BE2C (cell line): ENCODE measurements at places on chromosomes 6 and 20.

- DNase-seq, result no peak
These were observed 1.4 kb downstream of the SRC start for GRCh38 chr20:37347347-37347823.

- DNase-seq, result no peak
These were observed 11.8 kb downstream of the CPNE5 start for GRCh38 chr6:36827261-36828079.

- no peak for DNase-seq
These were observed 20.7 kb upstream of the TBC1D22B start for GRCh38 chr6:37236921-37237320.

DNA sequence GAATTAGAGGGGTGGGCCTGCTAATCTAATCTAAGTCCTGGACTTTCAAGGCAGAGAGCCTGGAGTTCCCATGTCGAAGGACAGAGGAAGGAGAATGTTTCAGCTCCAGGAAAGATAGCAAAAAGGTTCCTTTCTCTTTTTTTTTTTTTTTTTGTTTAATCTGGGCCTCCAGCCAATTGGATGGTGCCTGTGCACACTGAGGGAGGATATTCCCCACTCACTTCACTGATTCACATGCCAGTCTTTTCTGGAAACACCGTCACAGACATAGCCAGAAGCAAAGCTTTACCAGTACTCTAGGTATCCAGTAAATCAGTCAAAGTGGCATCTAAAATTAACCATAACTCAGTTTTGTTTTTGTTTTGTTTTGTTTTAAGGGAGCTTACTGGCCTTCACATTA is 721.1 kb downstream of the TENT5A start:
- DNase-seq, result no peak

DNA sequence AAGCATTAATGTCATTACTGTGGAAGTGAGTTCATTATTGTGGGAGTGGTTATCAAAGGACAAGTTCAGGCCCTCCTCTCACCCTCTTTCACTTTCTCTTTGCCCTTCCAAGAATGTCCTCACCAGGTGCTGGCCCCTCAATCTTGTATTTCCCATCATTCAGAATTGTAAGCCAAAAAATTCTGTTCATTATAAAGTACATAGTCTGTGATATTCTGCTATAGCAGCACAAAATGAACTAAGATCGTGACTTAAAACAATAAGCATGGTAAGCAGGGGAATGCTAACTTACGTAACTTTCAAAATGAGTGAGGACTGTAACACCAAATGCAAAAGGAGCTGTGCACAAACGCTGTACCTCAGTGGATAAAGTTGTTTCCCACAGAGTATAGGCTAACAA is 515.7 kb upstream of the BTBD3 start:
- DNase-seq, result no peak

- DNase-seq, result no peak
These were observed 146.7 kb downstream of the TASP1 start for GRCh38 chr20:13492001-13492481.

GRCh38 chr20:58054780-58055373 is 173.6 kb downstream of the ANKRD60 start:
- no peak for DNase-seq

- no peak for DNase-seq
These were observed 539.7 kb downstream of the QKI start for GRCh38 chr6:163954088-163954775.

DNA sequence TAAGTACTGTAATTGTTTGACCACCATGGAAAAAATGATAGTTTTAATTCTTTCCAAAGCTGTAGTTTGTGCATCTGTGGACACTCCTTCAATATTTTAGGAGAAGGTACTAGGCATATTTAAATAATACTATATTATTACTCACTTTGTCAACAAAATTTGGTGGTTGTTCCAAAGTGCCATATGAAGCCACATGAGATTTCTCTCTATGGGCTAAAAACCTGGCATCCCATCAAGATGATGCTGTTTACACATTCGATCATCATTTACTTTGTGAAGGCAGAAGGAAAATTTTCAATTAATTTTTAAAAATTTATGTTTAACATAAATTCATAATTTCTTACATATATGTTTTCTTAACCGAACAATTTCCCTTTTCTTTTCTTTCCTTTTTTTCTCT is 502.6 kb upstream of the JAG1 start:
- no peak for DNase-seq

- no peak for DNase-seq
These were observed 176.4 kb downstream of the TBC1D32 start for GRCh38 chr6:121157906-121158305.

- no peak for DNase-seq
These were observed 9.2 kb downstream of the SPTLC3 start for GRCh38 chr20:13017883-13018535.

DNA sequence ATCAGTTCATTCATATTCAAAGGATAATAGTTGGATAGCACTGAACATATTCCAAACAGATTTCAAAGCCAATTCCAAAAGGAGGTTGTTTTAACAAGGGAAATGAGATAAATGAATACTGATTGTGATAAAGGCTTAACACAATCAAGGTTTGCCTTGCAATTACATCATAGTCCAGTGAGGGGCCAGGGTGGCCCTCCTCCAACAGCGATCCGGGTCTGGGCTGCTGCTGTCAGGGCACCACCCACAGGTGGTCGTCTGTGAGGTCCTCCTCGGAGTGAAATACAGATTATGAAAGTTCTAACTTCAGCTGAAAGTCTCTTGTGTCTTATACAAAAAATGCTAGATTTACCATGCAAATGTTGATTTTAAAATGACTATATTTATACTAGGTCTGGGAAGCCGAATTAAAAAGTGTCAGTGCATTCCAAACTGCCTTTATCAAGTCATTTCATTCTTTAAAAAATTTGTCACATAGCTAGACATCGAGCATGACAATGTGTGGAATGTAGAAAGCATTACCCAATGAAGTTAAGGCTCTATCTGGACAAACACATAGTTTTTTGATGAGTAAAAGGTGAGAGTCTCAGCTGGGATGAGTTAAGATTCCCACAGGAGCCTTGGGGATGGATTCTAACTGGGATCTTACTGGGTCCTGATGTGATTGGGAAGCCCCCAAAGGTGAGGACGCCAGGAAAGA is 65.9 kb upstream of the SLC22A23 start:
- DNase-seq, result no peak

DNA sequence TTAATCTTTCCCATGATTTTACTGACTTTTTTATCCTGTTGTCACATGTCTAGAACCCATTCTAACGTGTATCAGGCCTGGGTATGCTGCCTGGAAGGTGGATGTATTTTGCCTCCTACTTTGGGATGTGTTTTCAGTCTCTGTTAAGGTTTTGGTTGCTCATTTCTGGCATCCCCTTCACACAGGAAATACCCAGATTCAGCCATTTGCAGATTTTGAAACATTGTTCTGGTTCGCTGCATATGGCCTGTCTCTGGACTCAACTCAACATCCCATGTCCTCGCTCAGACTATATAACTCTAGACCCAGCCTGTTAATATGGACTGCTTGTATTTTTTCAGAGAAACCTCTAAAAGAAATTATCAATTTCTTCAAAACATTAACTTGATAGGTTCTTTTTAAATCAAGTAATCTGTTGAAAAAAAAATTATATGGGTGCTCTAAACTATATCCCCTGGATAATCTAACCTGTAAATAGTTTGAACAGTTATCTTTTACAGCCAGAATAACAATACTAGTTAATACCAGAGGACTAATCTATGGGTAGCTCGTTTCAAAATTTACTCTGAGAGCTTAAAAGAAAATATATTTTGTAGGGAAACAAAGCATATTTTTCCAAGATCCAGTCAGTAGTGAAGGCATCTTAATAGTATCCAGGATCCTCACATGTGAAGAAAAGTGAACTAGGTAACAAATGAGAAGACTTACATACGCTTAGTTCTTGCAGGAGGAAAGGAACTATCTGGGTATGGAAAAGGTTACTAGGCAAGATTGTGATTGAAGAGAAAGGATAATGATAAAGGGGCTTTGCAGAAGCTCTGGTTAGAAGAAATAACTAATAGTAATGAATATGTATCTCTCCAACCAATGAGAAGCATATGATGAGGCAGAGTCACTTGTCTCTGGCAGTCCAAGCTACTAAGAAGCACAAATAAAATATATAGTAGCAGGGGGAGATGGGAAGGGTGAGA is 23.4 kb upstream of the HLA-DQB1 start:
- DNase-seq, result no peak

- DNase-seq, result no peak
These were observed 2.4 kb downstream of the HEBP2 start for GRCh38 chr6:138406443-138406842.

DNA sequence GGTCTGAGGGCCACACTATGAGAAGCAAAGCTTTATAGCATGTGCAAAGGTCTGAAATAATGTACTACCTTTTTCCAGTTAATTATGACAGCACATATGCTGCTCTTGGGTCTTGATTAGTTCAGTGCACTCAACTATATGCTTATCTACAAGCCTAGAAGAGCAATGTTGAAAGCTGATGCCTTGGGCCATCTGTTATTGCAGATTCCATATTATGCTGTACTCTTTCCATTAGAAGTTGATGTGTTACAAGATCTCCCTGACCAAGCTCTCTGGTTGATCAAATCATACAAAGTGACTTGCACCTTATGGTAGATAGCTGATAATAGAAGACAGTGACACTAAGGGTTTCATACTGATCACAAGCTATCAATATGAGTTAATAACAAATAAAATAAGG is 327.3 kb downstream of the FRK start:
- DNase-seq, result peak; percentile 57

- no peak for DNase-seq
These were observed 11.6 kb upstream of the MOXD1 start for GRCh38 chr6:132412656-132413498.

- no peak for DNase-seq
These were observed 98.6 kb upstream of the CLDN20 start for GRCh38 chr6:155165029-155165710.

DNA sequence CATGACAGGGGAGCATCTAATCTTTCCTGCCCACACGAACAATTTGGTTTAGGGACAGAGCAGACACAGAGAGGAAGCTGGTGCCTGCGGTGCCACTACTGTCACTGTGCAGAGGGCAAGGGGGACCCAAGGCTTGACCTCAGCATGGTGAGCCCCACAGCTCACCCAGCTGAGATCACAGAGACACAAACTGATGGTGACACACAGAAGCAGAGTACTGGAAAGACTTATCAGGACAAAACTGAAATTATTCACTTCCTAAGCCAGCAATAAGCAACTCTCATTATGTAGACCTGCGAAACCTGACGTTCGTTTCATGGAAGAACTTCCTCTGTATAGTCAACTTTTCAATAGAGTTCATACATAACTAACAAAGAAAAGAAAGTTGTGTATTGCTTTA is 86.1 kb downstream of the HUS1B start:
- DNase-seq, result no peak

DNA sequence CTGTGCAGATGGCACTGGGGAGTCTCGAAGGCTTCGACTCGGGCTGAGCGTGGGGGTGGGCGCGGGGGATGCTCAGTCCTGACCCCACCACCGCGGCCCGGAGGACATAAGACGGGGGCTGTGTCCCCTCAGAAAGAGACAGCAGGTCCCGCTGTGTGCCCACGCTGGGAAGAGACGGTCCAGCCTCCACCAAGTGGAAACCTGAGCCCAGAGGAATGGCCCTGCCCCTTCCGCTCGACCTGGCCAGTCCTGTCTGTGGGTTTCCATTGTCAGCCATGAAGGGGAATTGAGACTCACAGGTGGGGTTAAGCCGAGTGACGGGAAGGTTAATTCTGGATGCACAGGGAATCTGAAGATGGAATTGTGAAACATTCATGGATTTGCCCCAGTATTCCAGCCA is 442.7 kb downstream of the PREX1 start:
- no peak for DNase-seq

- no peak for DNase-seq
These were observed 107.1 kb downstream of the QRSL1 start for GRCh38 chr6:106736502-106736901.

- DNase-seq, result no peak
These were observed 1.9 kb upstream of the ZNF831 start for GRCh38 chr20:59161721-59162120.

DNA sequence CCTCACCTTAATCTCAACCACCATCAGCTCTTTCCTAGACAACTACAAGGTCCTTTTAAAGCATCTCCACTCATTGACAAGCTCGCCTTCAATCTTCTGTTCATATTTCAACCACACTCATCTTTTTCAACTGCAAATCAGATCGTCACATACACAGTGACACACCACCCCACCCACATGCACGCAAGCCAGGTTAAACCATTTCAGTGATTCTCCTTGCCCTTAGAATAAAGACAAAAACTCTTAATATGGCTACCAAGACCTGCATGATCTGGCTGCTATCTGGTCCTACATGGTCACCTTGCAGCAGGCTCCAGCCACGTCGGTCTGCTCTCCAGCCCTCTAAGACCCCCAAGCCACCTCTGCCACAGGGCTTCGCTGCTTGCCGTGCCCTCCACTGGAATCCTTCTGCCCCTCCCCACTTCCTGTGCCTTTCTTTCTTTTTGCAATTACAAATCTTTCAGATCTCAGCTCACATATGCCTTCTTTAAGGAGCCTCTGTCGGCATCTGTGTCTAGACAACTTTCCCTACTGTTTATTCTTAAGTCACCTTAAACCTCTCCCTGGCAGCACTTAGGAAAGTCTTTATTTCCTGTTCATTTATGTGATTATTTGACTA is 507.3 kb upstream of the ARID1B start:
- DNase-seq, result no peak

DNA sequence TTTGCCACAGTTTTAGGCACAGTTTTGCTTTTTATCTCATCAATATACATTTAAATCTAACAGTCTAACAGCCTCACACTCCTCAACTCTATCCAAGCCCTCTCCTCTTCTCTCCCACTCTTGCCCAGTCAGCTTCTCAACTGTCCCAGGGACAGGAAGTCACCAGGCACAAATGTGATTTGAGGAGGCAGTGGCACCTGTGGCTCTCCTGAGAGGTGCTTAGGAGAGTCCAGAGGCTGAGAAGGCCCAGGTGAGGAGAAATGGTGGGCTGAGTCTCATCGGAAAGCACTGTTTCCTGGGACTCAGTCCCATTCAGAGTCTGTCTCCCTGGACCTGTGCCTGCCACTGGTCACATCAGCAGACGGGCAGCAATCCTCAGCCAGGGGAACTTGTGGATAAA is 4.7 kb downstream of the GDF5 start:
- no peak for DNase-seq

- peak; percentile 83 for DNase-seq
These were observed 72.6 kb upstream of the ZNF184 start for GRCh38 chr6:27545271-27546046.

DNA sequence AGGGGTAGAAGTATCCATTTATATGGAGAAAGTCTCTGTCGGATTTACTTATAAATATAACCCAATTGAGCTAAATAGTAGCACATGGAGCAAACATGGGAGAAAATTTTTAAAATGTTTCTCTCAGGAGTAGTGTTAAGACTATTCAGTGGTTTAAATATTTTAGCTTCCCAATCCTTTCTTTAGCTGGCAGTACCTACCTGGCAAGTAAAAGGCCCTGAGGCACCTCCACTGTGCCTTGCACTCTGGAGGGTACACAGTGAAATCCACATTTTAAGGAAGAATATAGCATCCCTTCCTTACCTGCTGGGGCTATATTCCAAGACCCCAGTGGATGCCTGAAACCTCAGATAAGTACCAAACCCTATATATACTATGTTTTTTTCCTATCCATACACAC is 124.2 kb downstream of the KLHL32 start:
- DNase-seq, result no peak

- DNase-seq, result no peak
These were observed 348.4 kb downstream of the TPBG start for GRCh38 chr6:82711971-82712370.

- no peak for DNase-seq
These were observed 24.7 kb upstream of the ASXL1 start for GRCh38 chr20:32333181-32333987.

- DNase-seq, result no peak
These were observed 7.9 kb downstream of the EXOC2 start for GRCh38 chr6:684831-685636.
